ENCODE measurements at places on chromosomes 2 and 18.

GRCh38 chr2:174784316-174784715, 20.0 kb upstream of the CHRNA1 start:
- no peak for DNase-seq

GRCh38 chr2:6999211-6999877, 82.1 kb downstream of the RNF144A start:
- DNase-seq, result no peak

DNA sequence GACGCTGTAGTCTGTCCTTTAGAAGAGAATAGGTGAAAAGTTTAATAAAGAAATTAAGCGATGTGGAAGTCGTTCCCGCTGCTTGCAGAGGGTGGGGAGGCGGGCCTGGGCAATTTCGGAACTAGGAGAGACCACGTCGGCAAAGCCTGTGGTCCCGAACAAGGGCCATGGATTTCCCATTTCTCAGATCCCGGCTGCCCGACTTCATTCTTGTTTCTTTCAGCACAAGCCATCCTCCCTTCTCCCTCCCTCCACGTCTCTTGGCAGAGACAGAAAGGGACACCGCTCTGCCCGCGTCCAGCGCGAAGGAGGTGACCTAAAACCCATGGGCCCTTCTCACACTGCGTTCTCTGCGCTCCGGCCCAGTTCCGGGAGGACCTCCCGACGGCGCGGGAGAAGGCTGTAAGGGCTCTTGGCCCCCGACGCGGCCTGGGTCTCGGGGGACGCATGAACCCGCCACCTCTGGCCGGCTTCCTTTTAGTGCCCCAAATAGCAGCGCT, 2.2 kb upstream of the BCL2L11 start:
- no peak for DNase-seq

- DNase-seq, result no peak
Measured at GRCh38 chr2:207319316-207319715, 153.6 kb upstream of the KLF7 start.

GRCh38 chr2:44362207-44363015, 664 bp downstream of the CAMKMT start:
- peak; percentile 18 for DNase-seq

- DNase-seq, result no peak
Measured at GRCh38 chr2:196291426-196291825, 120.0 kb upstream of the STK17B start.

DNA sequence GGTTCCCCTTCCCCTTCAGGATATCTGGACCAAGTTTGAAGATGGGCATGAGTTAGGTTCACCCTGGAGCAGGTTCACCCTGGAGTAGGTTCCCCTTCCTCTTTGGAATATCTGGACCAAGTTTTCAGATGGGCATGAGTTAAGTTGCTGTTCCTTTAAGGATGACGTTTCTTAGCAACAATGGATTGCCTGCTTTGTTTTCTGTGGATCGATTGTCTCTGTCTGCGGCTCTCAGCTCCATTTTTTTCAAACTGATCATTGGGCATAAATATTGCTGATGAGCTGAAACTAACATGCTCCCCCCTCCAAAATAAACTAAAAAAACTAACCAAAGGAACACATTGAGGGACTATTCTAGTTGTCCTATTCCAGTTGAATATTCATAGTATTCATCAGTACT, 149.5 kb downstream of the SPP2 start:
- DNase-seq, result no peak

DNA sequence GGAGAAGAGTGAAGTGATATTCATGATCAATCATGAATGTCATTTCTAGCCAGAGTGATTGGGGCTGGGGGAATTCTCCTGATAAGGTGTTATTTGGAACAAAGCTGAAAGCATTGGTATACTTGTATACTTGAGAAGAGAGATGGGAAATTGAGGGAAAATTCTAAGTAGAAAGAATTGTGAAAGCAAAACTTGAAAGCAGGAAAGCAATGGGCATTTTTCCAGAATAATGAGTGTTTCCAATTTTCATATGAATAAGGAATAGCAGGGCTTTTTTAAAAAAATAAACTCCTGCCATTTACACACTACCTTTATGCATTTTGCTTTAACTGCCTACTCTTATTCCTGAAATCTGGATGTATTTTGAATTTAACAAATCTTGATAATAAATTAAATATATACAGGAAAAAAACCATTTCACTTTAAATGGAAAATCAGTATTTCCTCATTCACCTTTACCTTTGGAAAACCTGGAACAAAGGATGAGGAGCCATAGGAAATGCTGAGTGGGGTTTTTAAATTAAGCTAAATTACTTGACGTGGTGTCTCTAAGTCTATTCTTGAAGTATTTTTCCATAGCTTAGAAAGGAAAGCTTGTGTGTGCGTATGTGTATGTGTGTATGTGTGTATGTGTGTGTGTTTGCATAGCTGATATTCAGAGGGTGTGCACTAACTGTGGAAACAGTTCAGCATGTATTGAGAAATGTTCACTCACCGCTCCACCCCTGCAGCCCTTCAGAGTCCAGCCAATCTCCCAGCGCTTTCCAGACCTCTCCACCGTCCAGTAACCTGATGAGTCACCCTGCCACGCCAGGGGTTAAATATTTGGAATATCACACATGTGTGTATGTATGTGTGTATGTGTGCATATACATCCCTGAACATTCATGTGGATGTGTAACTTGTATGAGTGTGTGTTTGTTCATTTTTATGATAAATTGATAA, 427.3 kb downstream of the THSD7B start:
- DNase-seq, result no peak

GRCh38 chr2:21467280-21467818, 343.6 kb downstream of the TDRD15 start:
- no peak for DNase-seq

- DNase-seq, result no peak
Measured at GRCh38 chr2:205754924-205755321, 72.6 kb downstream of the NRP2 start.

DNA sequence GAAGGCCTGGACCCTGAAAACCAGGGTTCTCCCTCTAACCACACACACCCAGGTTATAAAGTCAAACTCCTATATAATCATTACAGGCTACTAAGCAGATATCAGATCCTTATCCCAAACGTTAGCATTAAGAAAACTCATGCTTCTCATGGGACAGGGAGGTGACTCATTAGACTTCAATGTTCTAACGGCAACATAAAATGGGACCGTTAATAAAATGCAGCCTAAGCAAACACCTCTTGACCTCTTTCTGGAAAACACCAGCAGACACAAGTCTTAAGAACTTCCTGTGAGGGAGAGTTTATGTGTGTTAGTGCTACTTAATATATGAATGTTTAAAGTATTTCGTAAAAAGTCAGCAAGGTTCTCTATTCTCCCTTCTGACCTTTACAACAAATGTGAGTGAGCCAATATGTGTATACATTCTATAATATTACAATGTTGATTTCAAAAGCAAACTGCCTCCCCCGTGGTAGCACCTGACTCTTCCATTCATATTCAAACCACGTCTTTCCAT, 31.7 kb downstream of the LPIN2 start:
- DNase-seq, result no peak

- no peak for DNase-seq
Measured at GRCh38 chr18:58513615-58514335, 115.1 kb downstream of the ALPK2 start.

GRCh38 chr2:25398534-25398933, 56.8 kb upstream of the DNMT3A start:
- no peak for DNase-seq

- DNase-seq, result no peak
Measured at GRCh38 chr2:159550231-159550630, 66.1 kb downstream of the BAZ2B start.

DNA sequence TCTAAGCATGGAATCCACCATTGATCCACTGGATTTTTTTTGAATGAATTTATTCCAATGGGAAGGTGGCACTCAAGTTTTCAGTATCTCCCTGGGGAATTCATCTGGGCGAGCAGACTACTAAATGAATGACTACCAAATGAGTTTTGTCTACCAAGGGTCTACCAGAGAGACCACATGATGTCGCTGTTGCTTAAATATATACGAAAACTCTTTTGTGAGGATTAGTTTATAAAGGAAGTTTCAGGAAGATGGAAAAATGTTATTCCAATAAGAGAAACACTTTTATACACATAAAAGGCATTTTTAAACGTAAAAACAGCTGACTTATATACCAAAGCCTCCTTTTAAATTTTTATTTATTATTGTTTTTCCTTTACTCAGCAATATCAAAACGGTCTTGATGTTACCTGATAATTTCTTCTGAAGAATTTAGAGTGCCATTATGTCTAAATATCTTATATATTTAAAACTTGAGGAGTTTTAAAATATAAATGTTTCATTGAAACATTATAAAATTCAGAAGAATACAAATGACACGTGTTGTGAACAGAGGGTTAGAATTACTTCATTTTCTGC, 139.7 kb downstream of the HRH4 start:
- DNase-seq, result peak; percentile 2

GRCh38 chr2:173231465-173231864, 123.2 kb upstream of the CDCA7 start:
- no peak for DNase-seq

DNA sequence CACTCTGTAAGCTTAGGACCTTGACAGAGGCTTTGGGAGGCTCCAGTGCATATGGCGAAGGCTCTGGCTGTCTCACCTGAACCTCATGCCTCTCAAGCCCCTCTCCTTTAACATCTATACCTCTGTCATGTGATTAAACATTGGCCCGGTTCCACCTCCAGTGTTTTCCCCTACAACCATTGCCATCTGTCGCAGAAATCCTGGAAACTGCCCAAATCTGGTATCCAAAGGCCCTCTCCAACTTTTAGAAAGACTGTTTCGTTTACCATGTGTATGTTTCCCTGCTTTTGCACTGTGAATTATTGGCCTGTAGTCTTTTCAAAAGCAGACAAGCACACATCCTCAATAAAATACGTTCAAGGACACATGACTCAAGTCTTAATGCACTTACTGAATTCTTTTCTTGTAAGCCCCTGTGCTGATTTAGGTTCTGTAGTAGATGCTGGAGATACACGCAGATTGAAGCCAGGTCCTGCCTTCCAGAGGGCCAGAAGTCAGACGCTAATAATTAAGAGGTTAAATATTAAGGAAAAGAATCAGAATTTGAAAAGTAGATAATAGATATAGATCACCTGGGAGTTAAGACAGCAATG, 386.4 kb upstream of the SLC14A2 start:
- DNase-seq, result no peak

GRCh38 chr18:49071778-49072177, 121.0 kb upstream of the SMAD7 start:
- no peak for DNase-seq

DNA sequence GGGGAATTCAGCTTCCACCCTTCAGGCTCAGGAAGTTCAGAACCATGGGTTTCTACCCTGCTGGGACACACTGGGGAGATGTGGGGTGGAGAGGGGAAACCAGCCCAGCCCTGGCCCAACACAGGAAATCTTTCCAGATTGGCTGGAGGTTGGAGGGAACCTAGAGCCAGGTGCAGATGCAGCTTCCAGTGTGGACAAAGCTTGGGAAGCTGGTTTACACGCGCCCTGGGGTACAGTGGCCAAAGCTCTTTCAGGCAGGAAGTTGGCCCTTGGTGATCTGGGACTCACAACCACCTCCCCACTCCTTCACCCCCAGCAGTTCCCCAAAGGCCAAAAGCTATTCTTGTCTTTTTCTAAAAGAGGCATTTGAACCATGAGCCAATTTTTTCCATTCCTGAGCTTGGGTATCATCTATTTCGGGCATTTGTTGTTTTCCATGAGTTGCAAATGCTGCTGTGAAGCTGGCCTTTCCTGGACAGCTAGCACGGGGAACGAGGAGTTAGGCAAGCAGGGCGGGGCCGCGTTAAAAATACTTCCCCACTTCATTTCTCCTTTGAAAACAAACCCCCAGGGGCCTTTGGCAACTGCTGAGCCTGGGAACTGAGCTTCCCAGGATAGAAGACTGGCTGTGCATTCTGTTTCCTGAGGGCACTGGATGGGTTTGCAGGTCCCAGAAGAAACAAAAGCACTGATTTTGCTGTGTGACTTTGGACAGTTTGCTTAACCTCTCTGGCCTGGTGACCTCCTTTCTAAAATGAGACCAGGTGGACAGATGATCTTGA, 3.1 kb upstream of the ARID5A start:
- DNase-seq, result no peak

DNA sequence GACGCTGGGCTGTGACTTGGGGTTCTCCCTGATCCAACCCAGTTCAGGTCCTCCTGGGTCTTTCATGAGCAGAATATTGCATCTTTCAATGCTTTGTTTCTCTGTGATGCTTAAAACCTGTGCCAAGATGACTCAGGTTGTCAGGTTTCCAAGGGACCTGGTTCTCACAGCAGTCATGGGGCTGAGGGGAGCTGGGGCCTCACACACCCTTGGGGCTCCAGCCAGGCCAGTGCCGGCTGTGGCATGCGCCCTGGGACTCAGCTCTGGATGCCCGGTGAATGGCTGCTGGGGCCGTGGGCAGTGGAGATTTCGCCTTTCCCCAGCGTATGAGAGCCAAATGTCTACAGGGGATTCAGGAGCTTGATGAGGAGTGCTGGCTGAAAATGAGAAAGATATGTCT, 29.6 kb downstream of the EDAR start:
- no peak for DNase-seq

DNA sequence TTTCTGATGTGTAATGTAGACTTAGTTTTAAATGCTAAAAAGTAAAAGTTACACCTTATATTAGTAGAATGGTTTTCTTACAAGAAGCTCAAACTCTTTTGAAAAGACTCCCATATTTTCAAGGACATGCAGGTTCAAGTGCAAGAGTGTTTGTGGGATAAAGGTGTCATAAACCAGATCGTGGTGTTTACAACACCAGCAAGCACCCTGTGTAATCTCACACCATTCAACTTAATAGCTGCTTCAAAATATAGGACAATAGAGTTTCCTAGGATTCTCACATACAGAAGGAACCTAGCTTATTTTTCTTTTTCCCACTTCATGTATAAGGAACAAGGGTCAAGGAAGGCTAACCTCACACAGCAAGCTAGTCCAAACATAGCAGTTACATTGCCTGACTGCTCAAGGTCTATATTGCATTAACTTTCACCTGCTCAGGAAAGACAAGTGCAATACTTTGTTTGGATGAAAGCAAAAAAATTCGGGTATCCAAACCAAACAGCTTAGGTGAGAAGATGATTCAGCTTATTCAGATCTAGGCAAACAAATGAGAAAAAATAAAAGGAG, 172.3 kb downstream of the IKZF2 start:
- no peak for DNase-seq

DNA sequence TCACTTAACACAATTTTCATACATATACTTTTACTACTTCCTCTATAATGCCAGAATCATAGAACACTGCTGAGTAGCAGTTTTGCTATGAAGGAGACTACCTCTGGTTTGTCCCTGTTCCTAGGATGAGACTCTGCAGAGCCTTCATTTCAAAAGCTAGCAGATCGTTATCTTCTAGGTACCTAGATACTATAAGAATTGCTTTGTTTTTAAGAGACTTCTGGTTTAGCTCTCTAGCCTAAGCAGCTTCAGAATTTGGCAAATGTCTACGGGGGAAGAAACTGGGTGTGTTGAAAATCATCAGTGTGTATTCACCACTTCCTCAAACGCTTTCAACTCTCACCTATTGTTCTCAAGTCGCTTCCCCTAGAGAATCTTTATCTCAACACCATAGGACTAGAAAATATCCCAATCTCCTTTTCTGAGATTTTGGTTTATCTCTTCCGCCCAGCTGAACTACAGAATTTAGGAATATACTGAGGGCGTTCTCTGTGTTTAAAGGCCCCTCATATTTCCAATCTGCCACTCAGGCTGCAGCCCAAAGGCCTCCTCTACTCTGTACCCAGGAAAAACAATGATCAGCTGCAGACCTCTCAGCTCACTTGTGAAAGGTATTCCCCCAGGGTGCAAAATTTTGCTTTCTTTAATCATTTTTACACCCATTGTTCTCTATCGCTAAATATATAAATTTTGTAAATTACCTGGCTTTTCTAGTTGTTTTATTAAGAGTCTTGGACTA, 28.7 kb downstream of the SMAD2 start:
- DNase-seq, result no peak
